ENCODE measurements at places on chromosomes 5 and 9.

GRCh38 chr9:129640086-129640870 lies 1.7 kb downstream of the ASB6 start:
- no peak for DNase-seq

- DNase-seq = no peak
These were observed 502.7 kb downstream of the TLE4 start for GRCh38 chr9:80074439-80074838.

DNA sequence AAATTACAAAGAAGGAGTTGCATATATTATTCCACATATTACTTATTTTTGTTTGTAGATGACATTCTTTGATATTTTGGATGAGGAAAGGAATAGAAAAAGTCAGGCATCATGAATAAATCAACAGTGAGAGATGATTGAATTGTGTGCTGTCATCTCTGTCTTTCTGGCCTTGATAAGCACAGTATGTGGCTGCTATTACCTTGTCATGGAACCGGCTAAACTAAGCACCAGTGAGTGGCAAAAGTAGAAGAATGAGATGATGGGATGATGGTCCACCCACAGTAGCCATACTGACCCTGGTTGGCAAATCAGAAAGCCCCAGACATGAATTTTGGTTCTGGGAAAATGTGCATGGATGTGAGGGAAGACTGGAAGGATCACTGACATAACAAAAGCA lies 361.2 kb upstream of the DMAC1 start:
- no peak for DNase-seq

- DNase-seq = no peak
These were observed 94.9 kb upstream of the PDE4D start for GRCh38 chr5:59988396-59988795.

- DNase-seq = peak; percentile 50
These were observed at the start of gene TJP2 for GRCh38 chr9:69173891-69174615. Gene TJP2 (plus strand): TSS chr9:69174277. CDS start chr9:69174373, 96 bp downstream.

- DNase-seq = no peak
These were observed 113.1 kb upstream of the NIPBL start for GRCh38 chr5:36763454-36763853.

GRCh38 chr5:82799361-82800077 lies 277.7 kb downstream of the TMEM167A start:
- DNase-seq = no peak

GRCh38 chr5:119630752-119631440 lies 1.5 kb downstream of the FAM170A start:
- DNase-seq = no peak

DNA sequence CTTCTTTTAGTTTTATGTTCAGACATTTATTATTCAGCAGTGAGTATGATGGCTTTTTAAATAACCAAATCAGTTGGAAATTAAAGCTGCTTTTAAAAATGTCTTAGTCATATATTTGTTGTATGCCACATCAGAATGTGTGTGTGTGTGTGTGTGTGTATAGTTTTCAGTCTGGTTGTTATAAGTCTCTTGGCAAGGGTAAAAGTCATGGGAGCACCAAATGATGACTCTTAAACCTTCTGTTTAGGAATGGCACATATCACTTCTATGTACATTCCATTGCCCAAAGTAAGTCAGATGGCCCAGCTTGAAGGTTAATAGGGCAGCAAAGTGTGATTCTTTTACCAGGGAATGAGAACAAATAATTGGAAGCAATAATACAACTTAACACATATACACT lies 135.9 kb downstream of the RNF180 start:
- no peak for DNase-seq

DNA sequence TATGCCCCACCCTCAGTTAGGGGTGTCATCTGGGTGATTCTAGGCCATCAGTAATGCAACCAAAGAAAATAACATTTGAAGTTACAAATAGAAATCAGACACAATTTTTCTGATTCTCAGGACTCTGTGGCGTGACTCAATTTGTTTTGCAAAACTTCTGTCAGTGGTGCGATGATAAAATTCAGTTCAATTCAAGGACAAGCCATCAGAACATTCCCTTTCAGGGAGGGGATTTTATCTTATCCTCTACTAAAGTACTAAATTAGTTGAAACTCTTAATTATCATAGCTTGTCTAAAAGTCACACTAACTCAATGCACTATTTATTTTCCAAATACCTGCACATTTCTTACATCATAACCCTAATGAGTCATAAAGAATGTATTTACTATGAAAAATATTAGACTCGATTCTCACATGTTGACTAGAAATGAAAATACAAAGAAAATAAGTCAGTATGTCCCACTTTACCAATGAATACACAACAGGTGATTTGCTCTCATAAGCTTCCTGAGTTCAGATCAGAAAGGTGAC lies 28.2 kb downstream of the HTR4 start:
- DNase-seq = no peak

- DNase-seq = no peak
These were observed 152.1 kb upstream of the GAS1 start for GRCh38 chr9:87099407-87099806.

DNA sequence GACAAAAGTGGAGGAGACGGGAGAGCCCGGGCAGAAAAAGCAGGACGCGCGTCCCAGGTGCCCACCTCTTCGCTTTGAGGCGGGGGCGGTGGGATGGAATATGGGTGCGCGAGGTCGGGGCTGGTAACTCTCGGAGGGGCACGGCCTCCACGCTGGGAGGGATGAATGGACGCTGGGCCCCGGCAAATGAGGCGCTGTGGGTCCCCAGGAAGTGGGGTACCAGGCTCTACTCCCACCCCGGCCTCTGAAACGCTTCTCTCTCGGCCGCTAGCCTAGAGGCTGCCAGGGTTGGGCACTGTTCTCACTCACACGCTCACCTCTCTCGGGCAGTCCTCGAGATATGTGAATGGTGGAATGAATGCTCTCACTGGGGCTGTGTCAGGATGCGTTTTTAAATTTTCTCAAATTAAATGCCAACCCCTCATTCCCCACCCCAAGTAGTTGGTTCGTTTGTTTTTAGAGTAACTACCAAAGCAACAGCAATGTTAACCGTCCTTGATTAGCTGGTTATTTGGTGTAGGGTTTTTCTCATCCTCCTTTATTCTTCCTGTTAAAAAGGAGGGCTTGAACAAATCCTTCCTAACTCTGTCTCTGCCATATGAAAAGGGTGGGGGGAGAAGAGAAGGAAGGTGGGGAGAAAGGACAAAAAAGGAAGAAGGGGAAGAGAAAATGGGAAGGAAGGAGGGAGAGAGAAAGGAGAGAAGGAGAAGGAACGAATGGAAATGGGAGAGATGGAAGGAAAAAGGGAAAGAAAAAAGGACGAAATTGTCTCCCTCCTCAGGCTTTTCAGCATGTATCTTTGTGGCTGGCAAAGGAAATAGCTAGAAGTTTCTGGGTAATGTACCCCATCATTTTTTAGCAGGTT lies 1.3 kb upstream of the EBF1 start:
- no peak for DNase-seq

- no peak for DNase-seq
These were observed 8.5 kb downstream of the ANKS6 start for GRCh38 chr9:98787766-98788335.

DNA sequence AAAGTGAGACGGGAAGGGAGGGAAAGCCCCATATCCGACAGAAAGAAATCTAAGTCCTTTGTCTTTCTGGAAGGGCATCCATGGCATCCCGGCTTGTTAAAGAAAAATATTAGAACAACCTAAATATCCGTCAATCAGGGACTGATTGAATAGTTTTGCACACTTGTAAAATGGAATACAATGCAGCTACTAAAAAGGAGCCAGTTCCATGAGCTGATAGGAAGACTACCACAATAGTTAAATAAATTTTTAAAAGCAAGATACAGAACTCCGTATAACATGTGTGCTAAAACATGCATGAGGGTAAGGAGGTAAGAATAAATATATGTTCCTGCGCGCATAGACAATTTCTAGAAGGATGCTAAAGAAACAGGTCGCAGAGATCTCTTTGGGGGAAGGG lies 12.8 kb upstream of the GNPDA1 start:
- no peak for DNase-seq

- DNase-seq = no peak
These were observed 154.7 kb downstream of the NXNL2 start for GRCh38 chr9:88689509-88690298.

DNA sequence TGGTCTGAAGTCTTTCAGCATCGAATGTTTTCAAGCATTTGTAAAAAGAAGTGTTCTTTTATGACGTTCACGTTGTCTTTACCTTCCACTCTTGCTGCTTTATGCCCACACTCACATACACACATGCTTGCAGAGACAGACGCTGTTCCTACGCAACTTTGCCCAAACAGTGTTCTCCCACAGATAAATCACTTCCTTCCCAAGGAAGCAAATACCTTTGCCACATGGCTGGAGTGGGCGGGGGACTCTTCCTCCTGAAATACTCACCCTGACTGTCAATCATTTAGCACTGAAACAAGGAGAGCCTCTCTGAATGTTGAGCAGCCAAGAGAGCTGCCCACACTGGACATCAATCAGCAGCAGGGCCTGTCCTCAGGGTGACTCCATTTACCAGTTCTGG lies 22.4 kb upstream of the ASTN2 start:
- DNase-seq = no peak

- no peak for DNase-seq
These were observed 45.3 kb upstream of the RICTOR start for GRCh38 chr5:39119404-39120051.

GRCh38 chr5:134268919-134269318 lies 43.0 kb upstream of the PPP2CA start:
- no peak for DNase-seq

DNA sequence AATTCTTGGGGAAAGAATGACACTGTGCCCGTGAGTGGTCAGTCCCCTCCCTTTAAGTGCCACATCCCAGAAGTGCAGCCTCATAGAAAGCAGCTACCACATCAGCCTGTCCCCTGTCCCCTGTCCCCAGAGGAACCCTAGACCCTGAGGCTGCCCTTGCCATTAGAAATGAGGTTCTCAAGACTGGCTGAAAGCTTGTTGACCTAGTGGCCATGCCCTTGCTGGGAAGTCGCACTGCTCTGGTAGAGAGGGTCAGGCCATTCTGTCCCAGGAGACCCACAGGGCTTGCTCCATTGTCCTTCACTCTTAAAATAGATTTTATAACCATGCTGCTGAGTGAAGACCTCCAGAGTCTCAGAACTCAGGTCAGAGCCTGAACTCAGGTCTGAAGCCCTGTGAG lies 184.5 kb downstream of the RGS3 start:
- no peak for DNase-seq

DNA sequence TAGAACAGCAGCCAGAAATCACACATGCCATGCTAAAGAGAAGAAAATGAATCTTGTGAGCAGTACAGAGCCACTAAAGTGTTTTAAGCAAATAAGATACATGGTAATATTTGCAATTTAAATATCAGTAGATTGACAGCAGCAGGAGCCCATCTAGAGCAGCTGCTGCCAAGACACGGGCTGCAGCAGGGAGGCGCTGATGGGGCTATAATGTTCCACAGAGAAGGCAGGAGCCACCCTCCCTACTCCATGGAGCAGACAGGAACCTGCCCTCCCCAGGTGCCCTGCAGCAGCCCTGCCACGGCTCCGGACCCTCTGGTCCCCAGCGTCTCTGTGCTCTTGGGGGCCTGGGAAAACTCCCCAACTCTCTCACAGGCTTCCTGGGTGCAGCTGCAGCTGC lies 224.1 kb upstream of the ISL1 start:
- no peak for DNase-seq

DNA sequence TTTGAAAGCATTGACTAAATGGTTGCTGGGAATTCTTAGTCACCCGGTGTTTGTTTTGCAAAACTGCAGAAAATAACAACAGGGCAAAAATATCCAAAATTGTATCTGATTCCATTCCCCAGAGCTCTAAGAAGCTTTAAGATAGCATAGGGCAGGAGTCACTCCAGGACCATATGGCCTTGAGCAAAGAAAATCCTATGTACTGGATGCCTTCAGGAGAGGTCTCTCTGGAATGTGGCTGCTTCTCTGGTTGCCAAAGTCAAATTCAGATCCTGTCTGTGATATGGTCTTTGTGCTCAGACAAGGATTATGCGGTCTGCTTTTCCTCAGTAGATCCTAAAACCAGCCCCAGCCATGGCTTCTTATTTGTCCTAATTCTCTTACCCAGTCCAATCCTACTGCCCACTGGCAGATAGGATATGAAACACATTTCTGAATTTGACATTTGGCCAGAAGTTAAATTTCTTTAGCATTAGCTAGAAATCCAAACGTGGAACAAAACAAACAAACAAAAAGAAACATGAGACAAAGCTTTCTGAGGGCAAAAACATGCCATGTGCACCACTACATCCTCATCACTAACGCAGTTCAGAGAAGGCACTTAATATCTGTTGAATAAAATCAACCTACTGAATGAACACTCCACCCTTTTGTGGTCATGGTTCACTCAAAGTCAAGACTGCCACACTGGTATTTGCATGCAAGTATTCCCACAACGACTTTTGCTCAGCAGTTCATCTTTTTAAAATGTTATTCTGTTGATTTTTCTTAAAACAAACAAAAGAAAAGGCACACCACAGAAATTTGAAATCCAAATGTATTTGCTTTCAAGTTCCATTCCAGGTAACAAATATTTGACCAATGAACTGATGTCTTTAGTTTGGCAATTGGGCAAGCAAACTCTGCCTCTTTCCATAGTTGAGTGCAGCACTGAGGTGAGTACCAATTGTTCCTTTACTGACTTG lies 165.7 kb downstream of the TRPM6 start:
- DNase-seq = no peak

- no peak for DNase-seq
These were observed 340.6 kb upstream of the DAB2 start for GRCh38 chr5:39765366-39765765.

GRCh38 chr5:136780518-136780917 lies 415.2 kb upstream of the TRPC7 start:
- DNase-seq = no peak

DNA sequence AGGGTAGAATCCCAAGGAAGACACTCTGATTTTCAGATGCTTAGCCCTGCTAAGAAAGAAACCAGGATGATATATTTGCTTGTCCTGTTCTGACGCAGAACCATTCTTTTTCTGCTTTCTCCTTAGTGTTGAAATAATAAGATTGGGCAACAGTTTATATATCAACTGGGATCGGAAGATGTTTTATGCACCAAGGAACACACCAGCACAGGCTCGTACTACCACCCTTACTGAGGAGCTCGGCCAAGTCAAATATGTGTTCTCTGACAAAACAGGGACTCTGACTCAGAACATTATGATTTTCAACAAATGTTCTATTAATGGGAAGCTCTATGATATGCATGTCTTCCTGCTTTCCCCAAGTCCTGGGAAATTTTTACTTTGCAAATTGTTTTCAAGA lies 19.0 kb upstream of the RUSC2 start:
- no peak for DNase-seq

DNA sequence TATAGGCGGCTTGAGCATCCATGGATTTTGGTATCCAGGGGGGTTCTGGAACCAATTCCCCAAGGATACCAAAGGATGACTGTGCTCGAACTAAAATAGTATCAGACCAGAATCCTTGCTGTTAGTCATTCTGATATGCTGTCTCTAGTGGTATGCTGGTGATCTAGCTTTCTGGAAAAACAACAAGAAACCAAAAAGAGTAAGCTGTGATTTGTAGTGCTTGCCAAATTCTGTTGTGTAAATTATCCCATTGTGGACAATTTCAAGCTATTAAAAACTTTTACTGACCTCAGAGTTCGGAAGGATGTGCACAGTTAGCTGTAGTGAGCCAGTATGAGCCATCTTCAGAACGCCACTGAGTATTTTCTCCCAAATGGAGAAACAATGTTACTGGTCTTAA lies 99.0 kb upstream of the FBN2 start:
- DNase-seq = no peak
